ENCODE measurements at places on chromosomes 3 and 15.
A peak's percentile ranks its signal among the peaks of the same experiment; 100 is the strongest.

GRCh38 chr3:28334552-28334951 lies 14.0 kb upstream of the ZCWPW2 start:
- no peak for DNase-seq

- no peak for DNase-seq
These were observed 8.9 kb downstream of the XIRP1 start for GRCh38 chr3:39183211-39184080.

- peak; percentile 0 for DNase-seq
These were observed 355.3 kb upstream of the RORA start for GRCh38 chr15:61584410-61584809.

DNA sequence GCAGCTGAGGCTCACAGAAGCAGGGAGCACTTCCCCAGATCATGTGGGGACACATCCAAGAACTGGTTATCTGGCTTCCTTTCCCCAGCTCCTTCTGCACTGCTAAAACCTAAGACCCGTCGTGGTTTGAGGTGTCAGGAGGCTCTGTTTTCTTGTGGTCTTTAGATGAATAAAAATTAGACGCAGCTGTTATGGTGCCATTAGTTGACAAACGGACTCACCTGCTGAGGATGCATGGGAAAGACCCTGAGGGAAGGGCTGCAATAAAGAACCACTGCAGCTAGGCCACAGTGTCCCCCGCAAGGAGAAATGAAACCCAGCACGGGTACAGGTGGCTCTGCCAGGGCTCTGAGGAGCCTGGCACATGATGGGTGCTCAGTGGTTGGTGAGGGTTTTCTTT lies 99.4 kb downstream of the IQSEC1 start:
- no peak for DNase-seq

GRCh38 chr15:76682833-76683232 lies 222.3 kb downstream of the SCAPER start:
- DNase-seq, result no peak

DNA sequence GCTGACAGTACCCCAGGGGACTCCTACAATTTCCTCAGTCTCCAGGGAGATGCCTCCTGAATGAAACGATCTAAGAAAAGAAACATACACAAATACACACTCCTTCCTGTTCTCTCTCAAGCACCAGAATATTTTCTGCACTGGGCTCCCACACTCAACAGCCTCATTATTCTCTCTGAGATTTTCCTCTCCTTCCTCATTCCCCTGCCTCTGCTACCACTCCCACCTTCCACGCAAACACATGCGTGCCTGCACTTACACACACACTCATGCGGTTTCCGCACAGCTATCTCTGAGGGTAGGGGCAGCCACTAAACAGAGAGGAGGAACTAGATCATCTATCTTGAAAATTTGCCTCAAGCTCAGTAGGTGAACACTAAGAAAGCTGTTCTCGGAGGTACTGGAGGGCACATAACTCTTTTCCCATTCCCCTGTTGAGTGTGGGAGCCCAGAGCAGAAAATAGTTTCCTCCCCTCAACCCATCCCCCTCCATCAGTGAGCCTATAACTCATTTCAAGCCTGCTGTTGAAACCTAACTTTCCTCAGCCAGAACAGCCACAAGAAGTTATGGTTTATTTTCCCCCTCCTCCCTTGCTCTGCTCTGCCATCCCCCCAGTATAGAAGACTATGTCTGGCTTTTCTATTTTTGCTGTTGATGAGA lies 30.5 kb upstream of the TIPARP start:
- no peak for DNase-seq

- DNase-seq, result no peak
These were observed 23.8 kb upstream of the ZNF148 start for GRCh38 chr3:125398952-125399351.

DNA sequence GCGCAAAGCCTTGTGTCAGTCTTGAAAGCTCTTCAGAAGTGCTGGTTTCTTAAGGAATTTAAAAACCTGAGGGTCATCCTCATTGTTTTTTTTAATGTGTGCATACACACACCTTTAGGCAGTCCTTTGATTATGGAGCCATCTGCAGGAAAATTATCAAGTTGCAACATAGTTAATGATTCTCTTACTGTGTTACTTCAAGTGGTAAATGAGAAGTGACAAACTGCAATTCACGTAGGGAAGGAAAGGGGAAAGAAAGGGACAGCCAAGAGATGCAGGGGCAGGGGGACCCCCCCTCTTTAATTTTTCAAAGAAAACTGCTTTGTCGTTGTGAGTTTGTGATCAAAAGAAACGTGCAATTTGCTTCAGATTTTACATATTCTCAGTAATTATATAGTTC lies 162.4 kb upstream of the CGNL1 start:
- DNase-seq, result no peak

DNA sequence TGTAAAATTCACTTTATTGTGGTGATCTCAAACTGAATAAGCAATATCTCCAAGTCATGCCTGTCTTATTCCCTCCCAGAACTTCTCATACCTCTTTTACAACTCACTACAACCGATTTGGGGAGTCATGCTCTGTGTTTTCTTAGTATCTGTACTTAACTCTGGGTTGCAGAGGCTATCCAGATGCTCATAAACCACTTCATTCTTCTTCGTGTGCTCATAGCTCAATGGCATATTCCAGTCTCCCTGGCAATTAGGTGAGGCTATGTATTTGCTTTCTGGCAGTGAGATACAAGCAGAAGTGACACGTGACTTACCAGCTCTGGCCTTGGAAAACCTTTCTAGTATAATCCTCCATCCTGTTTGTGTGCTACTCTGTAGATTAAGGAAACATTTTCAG lies 360.9 kb downstream of the ZNF385D start:
- peak; percentile 70 for DNase-seq

DNA sequence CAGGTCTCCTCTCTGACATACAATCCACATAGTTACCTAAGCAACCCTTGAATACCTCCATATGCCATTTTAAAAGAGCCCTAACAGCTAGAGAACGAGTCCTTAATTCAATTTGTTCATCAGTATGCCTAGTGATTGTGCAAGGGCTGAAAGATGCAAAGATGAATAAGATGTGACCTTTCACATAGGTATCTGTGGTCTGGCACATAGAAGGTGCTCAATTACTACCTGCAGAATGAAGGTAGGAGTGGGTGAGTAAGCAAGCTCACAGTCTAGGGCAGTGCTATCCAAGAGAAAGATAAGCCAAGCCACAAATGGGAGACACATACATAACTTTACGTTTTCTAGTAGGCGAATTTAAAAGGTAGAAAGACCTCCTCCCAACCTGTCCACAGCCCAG lies 157.9 kb downstream of the OSBPL10 start:
- no peak for DNase-seq

DNA sequence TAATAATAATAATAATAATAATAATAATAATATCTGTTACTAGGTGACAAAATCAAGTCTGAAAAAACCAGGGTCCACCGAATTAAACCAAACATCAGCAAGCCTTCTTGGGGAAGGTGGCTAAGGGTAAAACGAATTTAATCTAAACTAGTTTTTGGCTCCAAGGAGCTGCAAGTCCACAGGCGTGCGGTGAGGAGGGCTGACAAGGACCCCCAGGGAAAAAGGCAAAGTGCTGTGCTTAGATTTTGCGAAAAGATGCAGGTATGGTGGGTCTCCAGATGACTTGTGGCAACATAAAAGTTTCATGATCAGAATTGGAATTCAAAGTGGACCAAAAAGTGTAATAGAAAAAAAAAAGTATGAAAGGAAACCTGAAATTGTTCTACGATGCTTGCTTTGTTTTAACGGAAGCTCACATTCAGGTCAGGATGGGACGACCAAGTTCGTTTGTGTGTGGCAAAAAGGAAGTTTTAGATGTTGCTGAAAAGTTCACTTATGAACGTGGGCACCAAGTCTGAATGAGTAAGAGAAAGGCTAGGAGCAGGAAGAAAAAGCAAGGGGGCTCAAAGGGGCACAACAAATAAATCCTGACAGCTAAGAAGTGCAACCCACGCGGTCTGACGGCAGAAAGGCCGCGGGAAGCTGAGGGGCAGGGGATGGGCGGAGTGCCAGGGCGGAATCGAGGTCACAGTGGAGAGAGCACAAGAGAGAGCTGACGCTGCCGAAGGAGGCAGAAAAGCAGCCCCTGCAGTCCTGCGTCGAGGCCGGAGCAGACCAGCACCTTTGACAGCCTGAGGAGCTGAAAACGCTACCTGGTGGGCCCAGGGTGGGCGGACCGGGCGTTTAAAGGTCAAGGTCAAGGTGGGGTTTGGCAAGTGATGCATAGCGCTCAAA lies 1.1 kb downstream of the WDR82 start:
- no peak for DNase-seq

- DNase-seq, result no peak
These were observed 2.3 kb upstream of the P2RY13 start for GRCh38 chr3:151331696-151332095.

GRCh38 chr3:146088840-146089239 lies 72.1 kb downstream of the PLOD2 start:
- no peak for DNase-seq

DNA sequence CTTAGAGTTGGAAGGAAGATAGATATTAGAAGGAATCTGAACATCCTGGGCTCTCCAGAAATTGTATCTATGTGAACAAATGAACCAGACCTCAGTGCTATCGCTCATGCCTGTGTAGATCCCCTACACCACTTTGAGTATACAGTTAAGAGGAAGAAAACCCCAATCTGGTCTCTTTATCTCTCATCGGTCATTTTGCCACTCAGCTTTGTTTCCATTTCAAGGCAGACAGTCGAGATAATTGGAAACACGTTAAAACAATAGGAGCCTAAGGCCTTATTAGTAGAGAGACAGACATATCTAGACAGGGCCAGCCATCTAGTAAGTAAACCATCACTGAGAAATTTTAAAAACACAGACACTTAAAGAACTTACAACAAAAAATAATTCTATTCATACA lies 101.6 kb downstream of the MYLK start:
- DNase-seq, result no peak

- no peak for DNase-seq
These were observed 196.4 kb downstream of the SUCNR1 start for GRCh38 chr3:152069871-152070270.

DNA sequence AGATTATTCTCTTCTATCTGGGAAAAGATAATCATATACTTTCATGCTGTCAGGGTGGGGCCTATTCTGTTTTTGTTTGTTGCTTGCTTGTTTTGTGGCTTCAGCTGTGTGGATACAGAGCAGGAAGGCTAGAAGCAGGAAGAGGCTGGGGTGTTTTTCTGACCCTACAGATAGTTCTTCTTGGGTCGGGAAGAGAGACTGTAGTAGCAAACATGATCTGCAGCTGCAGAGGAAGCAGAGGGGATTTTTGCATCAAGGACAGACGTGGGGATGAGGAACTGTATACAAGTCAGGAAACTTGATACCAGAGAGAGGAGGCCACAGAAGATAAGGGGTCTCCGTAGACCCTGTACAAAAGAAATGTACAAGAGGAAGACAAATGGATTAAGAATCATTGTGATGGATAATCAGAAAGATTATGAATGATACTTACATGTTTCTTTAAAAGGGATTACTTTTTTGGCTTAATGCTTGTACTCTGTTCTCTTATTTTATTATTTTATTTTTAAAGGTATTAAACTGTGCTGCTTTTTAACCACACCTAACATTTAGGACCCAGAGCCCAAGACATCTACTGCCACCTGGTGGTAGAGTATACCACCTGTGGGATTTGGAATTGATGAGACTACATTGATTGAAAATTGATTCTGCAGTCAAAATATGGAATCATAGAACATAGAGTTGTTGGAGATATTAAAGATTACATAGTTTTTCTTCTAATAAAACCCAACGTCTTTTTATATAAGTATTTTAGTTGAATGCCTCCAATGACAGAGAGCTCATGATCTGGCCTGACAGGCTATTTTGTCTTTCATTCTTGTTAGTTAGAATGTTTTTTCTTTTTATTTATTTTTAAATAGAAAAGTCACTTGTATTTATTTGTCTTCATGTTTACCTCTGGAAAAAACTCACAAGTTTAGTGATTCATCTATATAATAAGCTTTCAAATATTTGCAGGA lies 87.3 kb upstream of the ROPN1 start:
- DNase-seq, result peak; percentile 29

DNA sequence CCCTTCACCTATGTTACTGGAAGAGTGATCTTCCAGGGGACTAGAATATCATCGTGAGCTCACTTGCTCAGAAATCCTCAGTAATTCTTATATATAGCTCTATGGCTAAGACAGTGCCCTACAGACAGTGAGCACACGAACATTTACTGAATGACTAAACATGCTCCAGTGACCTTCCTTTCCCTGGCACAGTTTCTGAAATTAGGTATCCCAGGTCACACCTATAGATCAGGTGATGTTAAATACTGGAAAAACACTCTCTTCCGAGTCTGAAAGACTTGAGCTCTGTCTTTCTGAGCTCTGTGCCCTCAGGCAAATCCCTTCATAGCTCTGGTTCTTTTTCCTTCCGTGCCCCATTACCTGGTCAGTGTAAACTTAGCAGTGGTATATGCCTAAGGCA lies 239.4 kb upstream of the LRIG1 start:
- DNase-seq, result no peak

DNA sequence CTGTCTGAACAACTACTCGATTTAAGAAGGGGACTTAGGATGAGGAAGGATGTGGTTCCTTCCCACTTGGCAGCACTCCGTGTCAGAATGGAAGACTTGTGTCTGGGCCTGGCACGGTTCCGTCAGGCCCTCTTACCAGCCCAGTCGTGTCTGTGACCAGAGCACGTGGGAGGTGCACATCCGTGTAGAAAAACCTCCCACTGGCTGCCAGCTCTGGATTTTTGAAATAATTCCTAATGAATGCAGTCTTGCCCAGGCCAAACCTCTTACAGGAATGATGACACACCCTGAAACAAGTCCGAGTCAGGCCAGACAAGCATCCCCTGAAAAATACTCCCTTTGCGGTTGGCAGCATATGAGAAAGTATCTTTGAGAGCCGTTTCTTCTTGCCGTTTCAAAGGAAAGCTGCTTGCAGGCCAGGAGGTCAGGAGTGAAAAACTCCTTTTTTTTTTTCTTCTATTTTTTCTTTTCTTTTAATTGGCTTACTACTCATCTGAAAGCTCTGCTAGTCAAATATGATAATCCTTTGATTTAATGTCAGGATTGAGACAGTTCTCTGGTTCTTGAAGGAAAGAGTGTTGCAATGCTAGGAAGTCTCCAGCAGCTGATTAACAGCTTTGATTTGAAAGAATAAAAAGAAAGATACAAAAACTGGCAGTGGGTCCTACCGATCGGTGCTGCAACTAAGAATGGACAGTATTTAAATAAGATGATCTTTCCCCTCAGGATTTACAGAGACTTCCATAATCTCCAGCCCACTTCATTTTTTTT lies 19.8 kb downstream of the IL1RAP start:
- DNase-seq, result peak; percentile 80

GRCh38 chr15:92653836-92654539 lies 1.6 kb downstream of the FAM174B start:
- no peak for DNase-seq

GRCh38 chr3:63193647-63194046 lies 84.5 kb upstream of the SYNPR start:
- peak; percentile 24 for DNase-seq

- DNase-seq, result no peak
These were observed 18.3 kb upstream of the EHD4 start for GRCh38 chr15:41990691-41991090.

- no peak for DNase-seq
These were observed 13.4 kb upstream of the FAM81A start for GRCh38 chr15:59424616-59425015.

DNA sequence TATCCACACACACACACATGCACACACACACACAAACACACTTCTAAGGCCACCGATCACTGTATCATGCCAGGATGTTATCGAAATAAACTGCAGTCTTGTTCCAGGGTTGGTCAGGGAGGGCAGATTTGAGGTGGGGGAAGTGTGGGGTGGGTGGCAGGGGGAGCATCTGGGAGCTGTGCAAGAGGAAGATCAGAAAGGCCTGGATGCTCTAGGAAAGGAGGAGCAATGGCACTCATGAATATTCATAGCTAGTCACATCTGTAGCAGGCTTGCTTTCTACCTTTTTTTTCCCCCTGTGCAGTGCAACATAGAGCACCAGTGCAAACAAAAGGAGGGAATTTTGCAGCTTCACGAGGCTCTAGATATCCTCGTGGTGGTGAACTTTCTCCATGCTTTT lies 84.9 kb downstream of the MEIS2 start:
- DNase-seq, result no peak
